ENCODE measurements at places on chromosomes 12 and 14. TPM values are rescaled to one million over a fixed set of nuclear protein-coding genes. Genes with fewer than 3 reads are reported as not detected.

DNA sequence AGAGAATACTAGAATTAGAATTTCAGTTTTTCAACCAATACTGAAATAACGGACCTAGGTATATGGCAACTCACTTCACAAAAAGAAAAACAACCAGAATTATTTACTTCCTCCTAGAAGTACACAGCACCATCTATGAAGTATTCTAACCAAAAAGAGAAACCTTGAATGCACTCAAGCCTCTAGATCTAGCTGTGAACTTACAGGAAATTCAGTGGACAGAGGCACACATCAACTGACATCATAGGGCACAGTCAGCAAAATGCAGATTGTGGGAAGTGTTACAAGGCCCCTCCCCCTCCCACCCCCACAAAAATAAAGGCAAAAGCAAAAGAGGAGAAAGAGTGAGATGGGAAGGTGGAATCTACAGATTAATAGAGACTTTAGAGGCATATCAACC, 102.4 kb downstream of the TMTC1 start:
- peak; percentile 32 for DNase-seq

DNA sequence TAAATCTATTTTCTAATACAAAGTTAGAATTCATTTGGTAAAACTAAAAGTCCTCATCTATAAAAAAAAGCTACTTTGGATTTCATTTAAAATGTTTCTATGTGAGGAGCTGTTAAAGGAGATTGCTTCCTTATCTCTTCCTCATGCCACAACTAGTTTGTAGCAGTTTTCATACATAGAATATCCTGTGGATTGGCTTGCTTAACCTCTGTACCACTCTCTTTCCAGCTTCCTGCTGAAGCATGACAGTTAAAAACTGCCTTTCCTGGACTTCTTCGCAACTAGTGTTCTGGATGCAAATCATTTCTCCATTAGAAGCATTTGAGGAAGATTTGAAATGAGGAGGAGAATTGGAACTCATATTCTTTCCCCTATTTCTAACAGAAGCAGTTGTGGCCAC, 49.6 kb downstream of the ST8SIA1 start:
- peak; percentile 67 for DNase-seq

DNA sequence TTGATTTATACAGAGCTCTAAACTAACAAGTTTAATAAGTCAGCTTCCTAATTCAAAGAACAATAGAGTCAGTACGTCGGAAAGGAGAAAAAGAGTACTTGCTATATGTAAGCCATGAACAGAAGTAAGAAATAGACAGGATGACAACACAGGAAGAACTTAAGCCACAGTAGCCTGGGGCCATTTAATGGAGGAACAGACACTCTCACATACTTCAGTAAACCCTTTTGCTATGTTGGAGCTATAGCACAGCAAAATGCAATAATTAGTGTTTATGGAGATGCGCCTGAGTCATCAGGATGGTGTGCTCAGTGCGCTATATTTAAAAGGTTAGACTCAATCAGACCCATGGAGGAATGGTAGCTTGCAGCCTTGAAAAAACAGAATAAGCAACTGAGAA, 61.0 kb downstream of the SRGAP1 start:
- DNase-seq, result no peak

- no peak for DNase-seq
These were observed 122.8 kb downstream of the TTC7B start for GRCh38 chr14:90693413-90693812.

GRCh38 chr14:103519043-103519836, 3.4 kb downstream of the CKB start:
- peak; percentile 33 for DNase-seq

GRCh38 chr12:102096855-102097254, 23.1 kb downstream of the NUP37 start:
- DNase-seq, result no peak

GRCh38 chr14:106268013-106268727, 741.8 kb downstream of the TMEM121 start:
- no peak for DNase-seq

DNA sequence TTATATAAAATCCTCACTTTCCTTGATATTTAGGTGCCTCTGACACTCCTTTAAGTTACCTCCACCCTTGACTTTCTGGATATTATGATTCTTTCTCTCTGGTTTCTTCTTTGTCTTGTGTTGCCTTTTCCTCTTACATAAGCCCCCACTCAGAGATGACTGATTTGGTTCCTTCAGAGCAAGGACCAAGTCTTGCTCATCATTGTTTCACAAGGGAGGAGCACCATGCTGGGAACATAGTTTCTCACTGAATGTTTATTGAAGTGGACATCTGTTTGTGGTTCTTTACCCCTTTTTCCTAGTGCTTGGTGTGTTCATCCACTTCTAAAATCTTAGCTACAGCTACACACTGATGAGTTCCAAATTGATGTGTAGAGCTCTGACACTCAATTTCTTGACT, 161.3 kb upstream of the PTPRQ start:
- DNase-seq, result no peak

GRCh38 chr12:90102957-90103652, 394.5 kb upstream of the ATP2B1 start:
- peak; percentile 50 for DNase-seq

DNA sequence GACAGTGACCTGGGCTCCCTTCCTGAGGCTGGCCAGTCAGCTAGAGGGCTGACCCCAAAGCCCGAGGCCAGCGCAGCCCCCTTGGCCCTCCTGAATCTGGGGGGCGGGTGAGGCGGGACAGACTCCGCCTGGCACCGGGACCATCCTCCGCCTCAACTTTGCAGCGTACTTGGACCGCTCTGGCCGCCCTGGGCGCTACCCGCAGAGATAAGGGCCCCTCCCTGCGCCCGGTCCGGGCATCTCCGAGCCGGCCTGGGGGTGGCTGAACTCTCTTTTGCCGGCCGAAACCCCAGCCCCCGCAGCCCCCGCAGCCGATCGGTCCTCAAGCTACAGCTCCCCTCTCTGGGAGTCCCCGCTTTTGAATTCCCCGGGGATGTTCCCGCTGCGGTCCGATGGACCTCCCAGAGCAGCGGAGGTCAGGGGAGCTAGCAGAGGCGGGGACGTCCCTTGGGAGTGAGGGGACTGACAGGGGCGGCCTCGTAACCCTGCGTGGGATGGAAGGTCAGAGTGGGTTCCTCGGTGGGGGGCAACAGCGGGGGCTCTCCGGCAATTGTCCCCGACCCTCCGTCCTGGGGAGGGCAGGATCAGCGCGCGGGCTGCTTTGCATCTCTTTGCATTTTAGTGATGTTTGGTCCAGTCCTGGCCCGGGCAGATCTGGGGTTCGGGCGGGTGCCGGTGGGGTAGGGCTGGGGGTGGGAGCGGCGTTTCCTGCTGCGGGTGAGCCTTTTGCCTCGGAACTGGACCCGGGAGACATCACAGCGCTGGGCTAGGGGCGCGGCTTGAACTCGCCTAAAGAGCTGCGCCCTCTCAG, at the start of gene CRIP1:
TSS of gene CRIP1 (plus strand) at position 724 of the 811 bp plus-strand sequence. CDS start 374 bp downstream, outside the sequence.
- DNase-seq, result no peak

RIMKLB gene
- 52.1 TPM for total RNA-seq

MGAT4C gene
- total RNA-seq, result 0.33 TPM

JPH4 gene
- total RNA-seq, result 0.63 TPM

TNFAIP2 gene
- total RNA-seq, result 0.99 TPM

SDR9C7 gene
- 0.14 TPM for total RNA-seq

WIF1 gene
- total RNA-seq, result not detected

SERPINA1 gene
- not detected for total RNA-seq

All from cardiac muscle cell (in vitro differentiated cells and primary cell).